IMR-90 (cell line): ENCODE measurements at places on chromosomes 4 and X.
A peak's percentile ranks its signal among the peaks of the same experiment; 100 is the strongest.

DNA sequence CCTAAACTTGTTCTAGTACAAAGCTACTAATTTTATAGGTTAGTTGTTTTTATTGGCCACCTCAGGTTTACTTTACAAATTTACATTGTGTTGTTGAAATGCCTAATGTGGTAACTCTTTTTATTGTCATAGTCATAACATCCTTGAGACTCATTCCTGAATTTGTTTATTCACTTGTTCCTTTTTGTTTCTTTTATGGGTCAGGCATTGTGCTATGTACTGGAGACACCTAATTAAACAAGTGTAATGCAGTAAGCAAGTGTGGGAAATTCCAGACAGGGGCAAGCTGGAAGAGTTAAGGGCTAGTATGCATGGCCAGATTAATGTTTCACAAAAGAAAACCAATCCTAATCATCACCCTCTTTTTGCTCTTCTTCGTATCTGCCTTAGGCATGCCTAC is 30.5 kb upstream of the TTC29 start:
- H3K36me3 ChIP-seq, result no peaks in the 10 kb centered on the region
- H3K4me1 ChIP-seq, result no peaks in the 10 kb centered on the region
- no peak overlapping the region for H3K27ac ChIP-seq
- no peak for DNase-seq
- H3K4me3 ChIP-seq, result no peak overlapping the region

DNA sequence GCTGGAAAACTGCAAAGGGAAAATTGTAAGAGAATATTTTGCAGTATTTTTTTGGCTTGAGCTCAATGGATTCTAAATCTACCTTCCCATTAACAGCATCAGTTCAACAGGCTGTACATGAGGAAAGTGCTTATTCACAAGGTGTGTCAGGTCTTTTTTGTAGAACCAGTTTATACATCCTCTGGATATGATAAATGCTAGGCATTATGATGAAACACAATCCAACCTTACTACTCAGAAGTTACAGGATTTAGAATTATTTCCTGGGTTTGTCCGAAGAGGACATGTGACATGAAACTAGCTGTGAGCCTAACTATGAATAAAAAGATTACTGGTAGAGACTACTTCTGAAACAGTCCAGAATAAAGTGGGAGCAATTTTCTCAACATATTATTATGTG is 49.5 kb downstream of the ATXN3L start:
- no peak for DNase-seq
- no peak overlapping the region for H3K4me3 ChIP-seq
- H3K36me3 ChIP-seq, result no peaks in the 10 kb centered on the region
- H3K4me1 ChIP-seq, result peaks cover under 1% of the 10 kb centered on the region
- no peak overlapping the region for H3K27ac ChIP-seq
- H3K27me3 ChIP-seq, result no peaks in the 10 kb centered on the region

DNA sequence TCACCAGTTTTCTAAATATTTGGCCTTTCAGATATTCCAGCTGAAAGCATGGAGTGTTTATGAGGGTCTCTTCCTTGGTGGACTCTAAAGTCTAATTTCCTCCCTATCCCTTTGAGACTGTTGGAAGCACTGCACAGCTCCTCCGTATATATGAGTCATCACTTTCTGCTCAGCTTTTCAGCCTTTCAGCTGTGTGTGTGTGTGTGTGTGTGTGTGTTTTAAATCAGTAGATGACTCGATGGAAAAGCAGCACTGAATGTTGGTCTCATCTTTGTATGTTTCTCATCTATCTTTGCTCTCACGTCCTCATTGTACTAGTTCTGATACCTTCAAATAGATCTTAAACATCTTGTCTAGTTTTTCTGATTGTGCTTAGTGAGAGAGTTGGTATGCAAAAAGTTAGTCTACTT is 81.6 kb downstream of the ZFX start:
- H3K27ac ChIP-seq, result no peak overlapping the region
- DNase-seq, result peak; percentile 93
- no peak overlapping the region for H3K4me3 ChIP-seq

DNA sequence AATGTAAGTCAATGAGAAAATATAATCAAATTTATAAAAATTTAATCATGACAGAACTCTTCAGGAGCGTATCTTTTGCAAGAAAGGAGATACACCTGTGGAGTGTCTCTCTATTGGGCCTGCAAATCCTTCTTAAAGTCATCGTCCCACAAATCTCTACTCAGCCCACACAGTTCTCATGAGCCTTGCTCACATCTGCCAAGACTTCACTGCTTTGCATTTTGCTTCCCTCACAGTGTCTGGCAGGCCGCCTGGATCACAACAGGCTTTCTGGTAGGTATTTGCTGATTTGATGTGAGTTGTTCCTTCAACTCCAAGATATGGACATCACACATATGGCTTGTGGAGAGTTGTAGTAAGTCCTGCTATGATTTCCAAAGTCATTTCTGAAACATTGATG is 183.1 kb upstream of the ARX start:
- H3K27ac ChIP-seq, result no peak overlapping the region
- H3K4me1 ChIP-seq, result no peaks in the 10 kb centered on the region
- H3K4me3 ChIP-seq, result no peak overlapping the region
- no peaks in the 10 kb centered on the region for H3K27me3 ChIP-seq
- H3K36me3 ChIP-seq, result no peaks in the 10 kb centered on the region

DNA sequence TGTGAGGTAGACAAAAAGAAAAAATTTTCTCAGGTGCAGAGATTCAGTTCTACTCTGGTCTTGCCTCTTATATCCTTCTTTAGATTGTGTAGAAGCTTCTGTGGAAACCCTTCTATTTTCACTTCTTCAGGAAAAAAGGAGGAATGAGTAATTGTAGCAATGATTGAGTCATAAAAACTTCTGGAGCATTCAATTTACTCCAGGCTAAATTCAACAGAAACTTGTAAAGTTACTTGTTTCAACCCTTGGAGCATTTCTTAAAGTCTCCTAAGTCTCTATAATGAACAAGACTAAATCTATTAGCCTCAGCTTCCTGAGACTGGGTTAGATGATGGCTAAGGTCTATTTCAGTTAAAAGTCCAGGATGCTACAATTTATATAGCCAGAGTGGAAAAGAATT is 29.9 kb downstream of the BOD1L1 start:
- peaks cover 2% of the 10 kb centered on the region; the same call in 1 of the 2 replicates for H3K4me1 ChIP-seq
- peak; percentile 38 for DNase-seq
- H3K4me3 ChIP-seq, result no peak overlapping the region
- no peaks in the 10 kb centered on the region for H3K27me3 ChIP-seq
- H3K27ac ChIP-seq, result no peak overlapping the region

- H3K27ac ChIP-seq, result no peak overlapping the region
- no peaks in the 10 kb centered on the region for H3K27me3 ChIP-seq
- no peaks in the 10 kb centered on the region for H3K36me3 ChIP-seq
- no peak overlapping the region for H3K4me3 ChIP-seq
These were observed 34.0 kb upstream of the GYPA start for GRCh38 chr4:144174401-144175067.

DNA sequence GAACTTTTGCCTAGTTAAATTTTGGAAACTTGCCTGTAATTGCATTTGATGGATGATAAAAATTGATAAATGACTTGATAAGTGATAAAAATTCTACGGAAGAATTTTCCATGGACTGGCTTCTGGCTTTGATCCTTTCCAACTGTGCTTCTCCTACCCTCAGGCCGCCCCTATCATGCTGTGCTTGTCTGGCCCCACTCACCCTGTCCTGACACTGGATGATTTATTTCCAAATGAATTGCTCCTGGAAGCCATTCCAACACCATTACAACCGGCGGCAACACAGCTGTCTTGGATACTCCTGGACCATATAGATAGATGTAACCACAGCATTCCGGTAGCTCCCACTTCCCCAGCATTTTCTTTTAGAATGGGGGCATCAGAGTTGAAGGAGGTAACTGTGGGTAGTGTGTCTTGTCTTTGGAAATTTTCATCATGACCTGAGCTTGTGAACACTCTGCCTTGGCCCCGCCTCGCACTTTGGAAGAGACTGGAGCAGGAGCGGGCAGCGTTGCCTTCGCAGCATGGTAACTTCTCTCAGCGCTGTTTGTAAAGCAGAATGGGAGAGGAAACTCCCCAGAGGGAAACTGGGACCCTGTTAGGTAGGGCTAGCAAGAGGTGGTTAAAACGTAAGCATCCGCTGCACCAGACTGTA is 77.4 kb downstream of the TBL1X start:
- no peak for DNase-seq
- H3K4me3 ChIP-seq, result no peak overlapping the region
- no peaks in the 10 kb centered on the region; the same call in none of the 2 replicates for H3K36me3 ChIP-seq
- no peaks in the 10 kb centered on the region for H3K4me1 ChIP-seq
- no peak overlapping the region for H3K27ac ChIP-seq
- H3K27me3 ChIP-seq, result no peaks in the 10 kb centered on the region

- no peak overlapping the region for H3K27ac ChIP-seq
- DNase-seq, result no peak
- H3K4me1 ChIP-seq, result no peaks in the 10 kb centered on the region
- peaks cover 15% of the 10 kb centered on the region for H3K27me3 ChIP-seq
- H3K4me3 ChIP-seq, result no peak overlapping the region
These were observed 231.2 kb downstream of the FRAS1 start for GRCh38 chr4:78288327-78288726.

DNA sequence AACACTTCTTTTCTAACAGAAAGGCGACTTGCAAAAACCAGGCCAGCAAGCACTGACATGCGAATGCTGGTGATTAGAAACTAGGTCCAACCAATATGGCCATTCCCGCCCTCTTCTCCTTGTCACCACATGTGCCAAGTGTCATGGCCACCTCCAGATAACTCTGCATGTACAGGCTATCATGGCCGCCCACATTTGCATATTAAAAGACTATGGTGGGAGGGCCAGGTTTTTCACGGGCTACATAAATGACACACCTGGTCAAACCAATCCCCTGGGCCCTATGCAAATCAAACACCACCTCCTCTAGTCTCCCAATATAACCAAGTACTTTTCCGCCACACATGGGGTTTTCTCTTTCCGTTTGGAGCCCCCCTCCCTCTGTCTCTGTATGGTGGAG is 40.1 kb downstream of the NUDT11 start:
- H3K4me1 ChIP-seq, result no peaks in the 10 kb centered on the region
- peaks cover 11% of the 10 kb centered on the region for H3K27me3 ChIP-seq
- no peak for DNase-seq
- no peak overlapping the region for H3K4me3 ChIP-seq

DNA sequence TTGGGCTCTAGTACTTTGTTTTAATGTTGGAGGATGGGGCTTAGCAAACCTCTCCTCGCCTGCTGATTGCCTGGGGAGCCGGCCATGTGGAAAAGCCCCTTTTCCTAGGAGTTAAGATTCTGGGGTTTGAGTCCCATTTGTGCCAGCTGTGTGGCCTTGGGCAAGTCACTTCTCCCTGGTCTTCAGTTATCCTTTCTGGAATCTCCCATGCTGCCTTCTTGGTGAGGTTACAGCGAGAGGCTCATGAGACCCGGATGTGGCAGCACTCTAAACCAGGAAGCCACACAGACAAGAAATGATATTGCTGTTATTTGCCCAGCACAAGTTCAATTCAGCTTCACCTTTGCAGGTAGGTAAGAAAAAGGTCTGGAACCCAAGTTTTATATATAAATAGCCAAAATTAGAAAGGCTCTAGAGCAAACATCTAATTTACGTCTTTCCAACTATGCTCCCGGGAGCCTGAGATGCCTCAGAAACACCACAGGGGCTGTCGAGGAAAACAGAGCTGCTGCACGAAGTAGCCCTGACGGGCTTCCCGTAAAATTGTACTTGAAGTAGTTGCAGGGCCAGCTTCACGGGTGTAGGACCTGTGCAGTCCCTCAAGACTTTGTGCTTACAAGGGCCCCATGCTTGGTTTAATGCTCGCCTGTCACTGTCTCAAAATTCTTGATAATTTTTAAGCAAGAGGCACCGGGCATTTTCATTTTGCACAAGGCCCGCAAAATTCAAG is 8.3 kb upstream of the SASH3 start:
- no peaks in the 10 kb centered on the region for H3K36me3 ChIP-seq
- H3K4me3 ChIP-seq, result no peak overlapping the region
- H3K4me1 ChIP-seq, result no peaks in the 10 kb centered on the region
- DNase-seq, result no peak

GRCh38 chr4:184651899-184652298 is 2.4 kb downstream of the PRIMPOL start:
- no peak overlapping the region for H3K27ac ChIP-seq
- no peaks in the 10 kb centered on the region for H3K36me3 ChIP-seq
- H3K4me1 ChIP-seq, result peaks cover 6% of the 10 kb centered on the region
- no peak overlapping the region for H3K4me3 ChIP-seq
- no peak for DNase-seq
- H3K27me3 ChIP-seq, result no peaks in the 10 kb centered on the region

- no peak overlapping the region for H3K4me3 ChIP-seq
- H3K4me1 ChIP-seq, result 0 out of 2 replicates have a peak, but pooled peaks cover 3% of the 10 kb centered on the region
- no peaks in the 10 kb centered on the region for H3K36me3 ChIP-seq
- no peak for DNase-seq
These were observed 168.8 kb downstream of the SH3KBP1 start for GRCh38 chrX:19718642-19719041.

DNA sequence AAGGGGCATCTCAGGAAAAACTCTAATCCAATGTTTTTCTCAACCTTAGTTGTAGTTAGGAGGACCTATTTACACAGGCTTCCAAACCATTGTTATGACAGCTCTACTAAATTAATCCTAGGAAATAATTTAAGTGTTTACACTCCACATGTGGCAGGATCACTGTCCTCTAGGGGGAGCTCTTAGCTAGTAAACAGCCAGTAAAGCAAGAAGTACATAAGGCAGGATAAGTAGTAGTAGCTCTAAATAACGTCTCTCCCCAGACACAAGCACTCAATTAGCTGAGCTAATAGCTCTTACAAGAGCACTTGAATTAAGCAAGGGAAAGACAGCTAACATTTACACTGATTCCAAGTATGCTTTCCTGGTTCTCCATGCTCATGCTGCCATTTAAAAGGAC is 37.3 kb downstream of the NUDT11 start:
- H3K4me1 ChIP-seq, result no peaks in the 10 kb centered on the region
- H3K27ac ChIP-seq, result no peak overlapping the region
- H3K36me3 ChIP-seq, result no peaks in the 10 kb centered on the region
- H3K27me3 ChIP-seq, result peaks cover 11% of the 10 kb centered on the region
- no peak overlapping the region for H3K4me3 ChIP-seq

DNA sequence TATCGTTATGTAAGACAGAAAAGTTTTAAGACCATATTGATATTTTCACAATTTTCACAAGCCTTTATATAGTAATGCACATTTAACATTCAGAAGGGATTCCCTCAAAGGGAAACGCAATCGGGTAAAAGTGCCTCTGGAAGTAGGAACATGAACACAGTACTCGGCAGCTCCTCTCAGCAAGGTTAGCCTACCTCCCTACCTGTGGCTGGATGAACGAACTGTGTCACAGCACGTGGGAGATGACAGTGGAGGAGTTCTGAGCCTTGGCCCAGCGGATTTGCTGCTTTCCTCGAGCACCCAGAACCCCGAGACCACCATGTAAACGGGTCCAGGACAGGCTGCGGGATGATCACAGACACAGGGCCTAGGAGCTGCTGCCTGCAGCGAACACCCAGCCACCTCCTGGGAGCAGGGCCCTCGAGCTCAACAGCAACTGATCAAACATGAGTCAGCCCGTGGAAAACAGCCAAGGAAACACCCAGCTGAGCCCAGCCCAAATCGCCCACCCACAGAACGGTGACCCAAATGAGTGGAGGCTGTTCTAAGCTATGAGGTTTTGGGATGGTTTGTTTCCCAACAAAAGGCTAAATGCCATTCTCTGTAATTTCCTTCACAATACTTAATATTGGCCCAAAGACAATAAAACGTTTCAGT is 30.4 kb downstream of the FAT1 start:
- no peak overlapping the region for H3K4me3 ChIP-seq
- H3K4me1 ChIP-seq, result peaks cover 13% of the 10 kb centered on the region
- peak; percentile 87 for DNase-seq
- no peaks in the 10 kb centered on the region for H3K27me3 ChIP-seq
